ENCODE measurements at places on chromosomes 1 and 21.

DNA sequence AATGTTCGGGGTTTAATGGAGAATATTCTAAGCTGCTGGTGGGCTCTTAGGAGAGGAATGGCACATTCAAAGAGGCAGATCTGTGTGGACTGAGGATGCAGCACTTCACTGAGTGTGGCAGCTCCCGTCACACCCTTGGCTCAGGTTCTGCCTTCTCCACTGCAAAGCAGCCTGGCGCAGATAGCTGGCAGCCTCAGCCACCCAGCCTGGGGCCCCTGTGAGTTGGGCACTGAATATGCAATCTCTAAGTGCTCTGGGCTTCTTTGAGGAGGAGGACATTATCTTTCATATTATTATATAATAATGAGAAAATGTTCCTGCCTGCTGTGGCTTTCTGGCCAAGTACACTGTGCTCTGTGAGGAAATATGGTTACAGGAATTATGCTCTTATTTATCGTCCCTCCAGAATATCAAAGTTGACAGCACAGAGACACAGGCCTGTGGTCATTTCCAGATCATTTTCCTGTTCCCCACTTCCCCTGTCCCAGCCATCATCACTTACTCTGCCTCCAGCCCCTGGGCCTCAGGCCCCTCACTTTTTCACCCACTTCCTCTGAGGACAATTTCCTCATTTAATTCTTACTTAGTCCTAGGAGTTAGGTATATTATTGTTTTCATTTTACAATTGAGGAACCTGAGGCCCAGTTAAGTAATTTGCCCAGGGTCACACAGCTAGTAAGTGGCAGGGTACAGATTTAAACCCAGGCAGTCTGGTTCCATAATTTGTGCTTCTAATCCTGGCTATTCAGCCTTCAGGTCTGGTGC is 53.6 kb downstream of the MAB21L3 start:
- DNase-seq: no peak

GRCh38 chr1:15088281-15088971 is 65.1 kb upstream of the TMEM51 start:
- no peak for DNase-seq

DNA sequence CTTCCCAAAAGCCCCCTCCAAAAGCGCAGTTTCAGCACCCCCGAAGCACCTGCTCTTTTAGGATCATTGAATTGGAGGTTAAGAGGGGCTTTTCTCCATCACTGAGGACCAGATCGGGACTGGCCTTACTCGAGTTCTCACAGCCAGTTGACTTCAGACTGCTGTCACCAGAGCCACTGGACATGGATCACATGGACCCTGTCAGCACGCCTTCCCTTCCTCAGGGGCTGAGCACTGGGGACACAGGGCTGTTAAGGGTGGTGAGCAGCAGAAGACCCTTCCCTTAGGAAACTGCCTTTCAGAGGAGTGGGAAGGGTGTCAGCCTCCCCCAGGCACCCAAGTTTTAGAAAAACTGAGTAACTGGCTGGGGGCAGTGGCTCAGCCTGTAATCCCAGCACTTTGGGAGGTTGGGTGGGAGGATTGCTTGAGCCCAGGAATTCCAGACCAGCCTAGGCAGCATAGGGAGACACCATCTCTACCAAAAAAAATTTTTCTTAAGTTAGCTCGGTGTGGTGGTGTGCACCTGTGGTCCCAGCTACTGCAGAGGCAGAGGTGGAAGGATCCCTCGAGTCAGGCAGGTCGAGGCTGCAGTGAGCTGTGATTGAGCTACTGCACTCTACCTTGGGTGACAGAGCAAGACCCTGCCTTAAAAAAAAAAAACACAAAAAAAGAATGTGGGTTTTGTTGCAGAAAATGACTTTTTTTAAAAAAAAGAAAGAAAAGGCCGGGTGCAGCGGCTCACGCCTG is 584 bp upstream of the FGR start:
- DNase-seq: no peak

DNA sequence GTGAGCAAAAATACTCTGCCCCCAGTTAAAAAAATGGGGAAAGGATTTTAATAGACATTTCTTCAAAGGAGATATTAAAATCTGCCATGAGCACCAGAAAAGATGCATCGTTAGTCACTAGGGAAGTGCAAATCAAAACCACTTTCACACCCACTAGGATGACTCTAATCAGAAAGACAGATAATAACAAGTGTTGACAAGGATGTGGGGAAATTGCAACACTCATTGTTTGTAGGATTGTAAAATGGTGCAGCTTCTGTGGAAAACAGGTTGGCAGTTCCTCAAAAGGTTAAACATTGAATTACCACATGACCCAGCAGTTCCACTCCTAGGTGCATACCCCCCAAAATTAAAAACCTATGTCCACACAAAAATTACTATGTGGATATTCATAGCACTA is 112.3 kb downstream of the KCNJ6 start:
- DNase-seq: no peak

GRCh38 chr1:7117399-7118281 is 332.4 kb downstream of the CAMTA1 start:
- DNase-seq: no peak

GRCh38 chr1:156129687-156130577 is 15.4 kb downstream of the LMNA start:
- peak; percentile 82 for DNase-seq

GRCh38 chr21:29748391-29749167 is 191.2 kb downstream of the GRIK1 start:
- no peak for DNase-seq

- no peak for DNase-seq
Measured at GRCh38 chr21:45992301-45993209, 11.0 kb downstream of the COL6A1 start.

- no peak for DNase-seq
Measured at GRCh38 chr21:38937844-38938243, 132.1 kb downstream of the ETS2 start.

DNA sequence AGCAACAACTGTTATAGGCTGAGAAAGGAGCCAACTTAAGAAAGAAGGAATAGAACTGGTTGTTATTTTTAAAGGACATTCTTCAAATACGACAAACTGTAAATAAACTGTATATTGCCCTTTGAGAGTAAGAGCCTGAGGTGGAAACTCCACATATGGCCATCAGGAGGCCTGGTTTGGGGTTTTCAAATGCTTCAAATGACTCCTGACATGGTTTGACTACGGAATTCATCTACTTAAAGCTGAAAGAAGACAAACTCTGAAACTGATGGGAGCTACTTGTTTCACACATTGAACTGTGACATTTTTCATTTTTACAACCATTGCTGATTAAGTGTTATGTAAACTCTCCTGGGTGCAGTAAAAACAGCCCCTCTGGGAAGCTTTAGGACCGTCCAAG is 59.8 kb downstream of the NGF start:
- no peak for DNase-seq

GRCh38 chr1:1922956-1923833 is 4.1 kb upstream of the TMEM52 start:
- DNase-seq: no peak

DNA sequence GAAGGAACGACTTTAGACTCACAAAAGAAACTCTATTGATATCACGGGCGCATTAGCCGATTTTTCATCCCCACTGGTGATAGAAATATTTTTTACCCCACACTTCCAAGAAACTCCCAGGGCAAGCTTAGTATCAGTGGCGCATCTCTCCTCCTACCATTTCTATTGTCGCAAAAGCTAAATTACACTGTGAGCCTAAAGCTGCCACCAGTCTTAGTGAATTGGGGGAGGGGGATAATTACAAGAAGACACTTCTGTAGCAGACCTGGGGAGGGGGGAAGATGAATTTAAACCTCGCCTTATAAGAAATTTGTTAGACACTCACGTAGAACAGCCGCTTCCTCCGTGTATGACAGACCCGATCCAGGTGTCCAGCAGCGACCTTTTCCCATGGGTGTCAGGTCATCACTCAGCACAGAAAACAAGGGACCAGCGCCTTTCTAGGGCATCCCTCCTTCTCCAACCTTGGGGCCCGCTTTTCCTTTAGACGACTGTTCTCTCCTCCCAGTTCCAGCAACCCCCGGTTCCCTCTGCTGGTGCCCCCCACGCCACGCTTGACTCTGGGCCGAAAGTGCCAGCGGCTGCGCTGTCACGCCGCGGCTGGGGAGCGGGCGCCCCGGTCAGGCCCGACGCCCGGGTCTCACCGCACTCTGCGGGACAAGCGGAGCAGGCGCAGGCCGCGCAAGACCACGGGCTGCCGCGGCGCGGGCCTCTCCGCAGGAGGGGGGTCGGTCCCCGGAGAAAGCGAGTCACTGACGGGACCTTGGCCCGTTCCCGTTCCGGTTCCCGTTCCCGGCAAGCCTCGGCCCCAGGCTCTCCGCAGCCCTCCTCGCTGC is 821 bp downstream of the PHC2 start:
- DNase-seq: no peak

DNA sequence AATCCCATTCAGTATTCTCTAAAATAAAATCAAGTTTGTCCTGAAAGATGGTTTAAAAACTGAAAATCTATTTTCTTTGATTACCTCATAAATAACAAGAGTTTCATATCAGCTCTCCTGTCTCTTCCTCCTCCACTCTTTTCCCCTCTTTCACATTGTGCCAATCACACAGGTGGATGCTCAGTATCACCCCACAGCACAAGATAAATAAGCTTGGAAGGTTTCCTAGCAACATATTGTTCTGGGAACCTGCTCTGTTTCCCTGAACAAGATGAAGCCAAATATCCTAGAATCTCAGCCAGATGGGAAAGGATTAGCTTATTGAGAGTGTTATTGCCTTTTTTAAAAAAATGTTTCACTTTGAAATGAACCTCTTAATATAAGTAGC is 45.7 kb upstream of the CACYBP start:
- no peak for DNase-seq

DNA sequence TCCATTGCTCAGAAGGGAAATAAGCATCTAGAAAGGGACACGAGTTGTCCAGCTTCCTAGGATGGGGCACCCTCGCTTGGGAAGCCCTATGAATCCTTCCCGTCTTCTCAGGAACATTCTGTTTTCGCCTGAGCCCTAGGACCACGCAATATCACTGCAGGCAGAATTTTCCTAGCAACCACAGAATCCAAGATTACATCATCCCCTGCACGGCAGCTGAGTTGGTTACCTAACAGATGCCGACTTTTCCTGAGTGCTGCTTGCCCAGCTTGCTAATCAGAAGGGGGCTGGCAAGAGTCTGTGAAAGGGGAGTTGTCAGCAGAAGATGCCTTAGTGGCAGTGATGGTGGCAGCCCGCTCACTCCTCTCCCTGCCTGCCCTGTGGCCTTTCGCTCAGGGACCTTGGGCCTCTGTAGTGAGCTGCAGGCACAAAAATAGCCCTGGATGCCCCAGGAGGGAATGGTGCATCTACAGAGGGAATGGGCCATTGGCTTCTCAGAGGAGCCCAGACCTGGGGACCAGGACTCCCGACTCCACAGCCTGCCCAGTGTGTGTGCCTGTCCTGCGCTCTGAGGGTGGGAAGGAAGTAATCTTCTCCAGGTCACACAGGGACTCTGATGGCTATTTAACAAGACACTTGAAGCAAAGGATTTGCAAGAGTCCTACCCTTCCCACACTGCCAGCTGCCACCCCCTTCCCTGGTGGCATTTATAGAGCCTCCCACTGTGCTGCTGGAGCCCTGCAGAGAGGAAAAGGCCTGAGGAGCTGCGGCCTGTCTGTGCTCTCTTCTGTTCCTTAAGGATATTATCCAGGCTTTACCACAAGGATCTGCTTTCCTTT is 28.9 kb upstream of the CLSTN1 start:
- no peak for DNase-seq

DNA sequence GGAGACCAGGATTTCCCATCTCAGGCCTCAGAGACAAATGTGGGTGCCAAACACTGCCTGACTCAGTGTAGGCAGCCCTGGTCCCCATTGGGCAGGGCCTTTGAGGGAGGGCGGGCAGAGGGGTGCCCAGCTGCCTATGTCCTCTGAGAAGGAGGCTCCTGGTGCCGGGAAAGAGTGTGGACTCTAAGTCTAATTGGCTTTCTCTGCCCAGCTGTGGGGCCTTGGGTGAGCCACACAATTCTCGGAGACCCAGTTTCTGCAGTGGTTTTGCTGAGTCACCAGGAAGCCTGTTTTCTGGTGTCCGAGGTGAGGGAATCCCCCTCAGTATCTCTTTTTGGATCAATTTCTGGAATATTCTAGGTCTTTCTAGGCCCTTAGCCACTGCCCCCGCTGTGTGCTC is 35.3 kb upstream of the ACTL8 start:
- no peak for DNase-seq

- no peak for DNase-seq
Measured at GRCh38 chr1:244221991-244222390, 170.9 kb downstream of the ZBTB18 start.

Data from stimulated activated CD4-positive, alpha-beta T cell treated with anti-CD3 and anti-CD28 coated beads, Interleukin-1b, Interleukin-23, amount 100 ng/mL, for 1 hour (primary cell).